H7 (cell line): ENCODE measurements at places on chromosomes 11 and 22.

GRCh38 chr22:48098243-48098920 is 1335.9 kb downstream of the TBC1D22A start:
- no peak for DNase-seq

DNA sequence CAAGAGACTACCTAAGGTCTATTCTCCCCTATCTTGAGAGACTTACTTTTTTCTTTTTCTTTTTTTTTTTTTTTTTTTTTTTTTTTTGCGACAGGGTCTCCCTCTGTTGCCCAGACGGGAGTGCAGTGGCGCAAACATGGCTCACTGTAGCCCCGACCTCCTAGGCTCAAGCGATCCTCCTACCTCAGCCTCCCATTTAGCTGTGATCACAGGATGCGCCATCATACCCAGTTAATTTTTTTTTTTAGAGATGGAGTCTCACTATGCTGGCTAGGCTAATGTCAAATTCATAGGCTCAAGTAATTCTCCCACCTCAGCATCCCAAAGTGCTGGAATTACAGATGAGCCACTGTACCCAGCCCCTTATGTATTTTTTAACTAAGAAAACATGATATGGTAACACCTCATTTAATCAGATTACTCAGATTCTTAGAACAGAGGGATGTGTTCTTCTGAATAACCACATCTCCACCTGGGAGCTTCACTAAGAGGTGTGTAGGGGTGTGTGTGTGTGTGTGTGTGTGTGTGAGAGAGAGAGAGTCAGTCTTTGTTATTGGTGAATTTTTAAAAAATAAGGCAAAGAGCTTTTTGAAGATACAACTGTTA is 102.9 kb downstream of the USP35 start:
- no peak for DNase-seq

DNA sequence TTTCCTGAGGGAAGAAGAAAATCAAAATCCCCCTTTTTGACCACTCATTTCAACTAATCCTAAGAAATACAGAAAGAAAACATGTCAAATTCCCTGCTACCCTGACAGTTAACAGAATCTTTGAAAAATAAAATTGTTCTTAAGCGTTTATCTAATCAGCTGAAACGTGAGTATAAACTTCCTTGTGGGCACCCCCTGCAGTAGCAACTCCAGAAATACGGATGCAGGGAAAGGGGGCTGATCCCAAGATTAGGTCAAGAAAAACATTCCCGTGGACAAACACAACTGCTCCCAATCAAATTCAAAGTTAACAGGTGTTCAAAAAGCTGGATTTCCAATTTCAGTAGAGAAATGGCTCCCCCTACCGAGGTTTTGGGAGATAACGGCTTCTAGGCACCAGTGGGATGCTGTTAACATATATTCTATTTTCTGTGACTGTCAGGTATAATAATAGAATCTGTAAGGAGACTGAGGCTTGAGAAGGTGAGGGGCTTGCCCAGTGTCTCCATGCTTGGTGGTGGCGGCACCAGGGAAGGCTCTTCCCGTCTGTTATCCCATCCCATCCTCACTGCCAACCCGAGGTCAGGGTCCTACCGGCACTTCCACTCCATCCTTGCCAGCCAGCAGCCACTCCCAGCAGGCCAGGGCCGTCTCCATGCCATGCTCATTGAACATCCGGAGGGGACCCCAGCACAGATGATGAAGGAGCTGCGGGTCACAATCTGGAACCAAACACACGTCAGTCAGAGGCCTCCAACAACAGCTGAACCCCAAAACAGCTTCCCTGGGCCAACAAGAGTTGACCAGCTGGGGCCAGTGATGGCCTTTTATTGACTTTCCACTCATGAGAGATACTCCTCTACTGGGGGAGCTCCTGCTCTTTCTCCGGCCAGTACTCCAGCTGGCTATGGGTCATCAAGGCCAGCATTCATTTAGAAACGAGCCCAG is 32.0 kb upstream of the SERPIND1 start:
- peak; percentile 86 for DNase-seq

DNA sequence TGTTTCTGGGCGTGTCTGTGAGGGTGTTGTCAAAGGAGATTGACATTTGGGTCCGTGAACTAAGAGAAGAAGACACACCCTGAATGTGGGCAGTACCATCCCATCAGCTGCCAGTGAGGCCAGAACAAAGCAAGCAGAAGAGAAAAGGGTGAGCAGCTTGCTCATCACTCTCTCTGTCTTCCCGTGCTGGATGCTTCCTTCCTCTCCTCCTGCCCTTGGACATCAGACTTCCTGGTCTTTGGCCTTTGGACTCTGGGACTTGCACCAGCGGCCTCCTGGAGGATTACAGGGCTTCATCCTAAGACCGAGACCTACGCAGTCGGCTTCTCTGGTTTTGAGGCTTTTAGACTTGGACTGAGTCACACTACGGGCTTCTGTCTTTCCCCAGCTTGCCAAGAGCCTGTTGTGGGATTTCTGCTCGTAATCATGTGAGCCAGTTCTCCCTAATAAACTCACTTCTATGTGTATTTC is 18.8 kb downstream of the APOL2 start:
- DNase-seq, result no peak

- DNase-seq, result peak; percentile 38
Observed at GRCh38 chr11:101428918-101429317, 154.9 kb downstream of the TRPC6 start.
